ENCODE measurements at places on chromosomes 12 and 14.

GRCh38 chr12:103758310-103759089 is 82.5 kb downstream of the NT5DC3 start:
- DNase-seq, result no peak

DNA sequence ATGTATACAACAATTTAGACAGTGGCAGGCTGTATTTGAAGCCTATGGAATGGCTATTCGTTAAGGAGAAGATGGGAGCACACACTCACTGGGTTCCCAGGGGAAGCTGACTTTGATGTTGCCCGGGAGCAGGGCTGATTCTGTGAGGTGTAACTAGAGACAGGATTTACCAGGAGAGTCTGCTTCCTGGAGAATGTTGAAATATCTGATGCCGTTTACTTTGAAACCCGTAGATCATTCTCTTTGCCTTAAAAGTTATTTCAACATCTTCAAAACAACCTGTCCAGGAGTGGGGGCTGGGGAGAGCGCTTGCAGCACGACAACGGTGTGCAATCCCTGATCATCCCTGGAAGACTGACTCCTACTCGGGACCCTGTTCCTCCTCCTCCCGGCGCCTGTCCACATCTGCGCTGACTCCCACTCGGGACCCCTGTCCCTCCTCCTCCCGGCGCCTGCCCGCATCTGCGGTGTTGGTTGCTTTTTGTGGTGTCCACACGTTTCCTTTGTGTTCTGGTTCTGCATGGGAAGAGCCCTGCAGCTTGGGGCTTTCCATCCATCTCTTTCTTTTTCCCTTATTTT is 72.6 kb downstream of the AACS start:
- no peak for DNase-seq

- no peak for DNase-seq
Measured at GRCh38 chr14:99321955-99322730, 50.1 kb upstream of the BCL11B start.

DNA sequence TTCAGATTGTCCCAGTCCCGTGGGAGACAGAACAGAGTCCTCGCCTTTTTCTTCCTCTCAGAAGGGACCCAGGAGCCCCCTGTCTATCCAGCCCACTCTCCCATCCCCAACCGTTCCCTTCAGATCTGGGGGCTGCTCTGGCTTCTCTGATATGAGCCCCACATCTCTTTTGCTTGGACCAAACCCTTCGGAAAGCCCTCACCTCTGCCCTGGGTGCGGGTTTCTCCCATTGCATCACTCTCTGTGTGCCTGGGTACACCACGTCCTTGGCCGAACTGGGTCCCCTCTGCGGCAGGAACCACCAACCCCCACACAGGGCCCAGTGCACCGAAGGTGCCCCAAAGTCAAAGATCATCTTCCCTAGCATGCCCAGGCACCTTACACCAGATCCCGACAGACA is 87.8 kb downstream of the DICER1 start:
- no peak for DNase-seq

DNA sequence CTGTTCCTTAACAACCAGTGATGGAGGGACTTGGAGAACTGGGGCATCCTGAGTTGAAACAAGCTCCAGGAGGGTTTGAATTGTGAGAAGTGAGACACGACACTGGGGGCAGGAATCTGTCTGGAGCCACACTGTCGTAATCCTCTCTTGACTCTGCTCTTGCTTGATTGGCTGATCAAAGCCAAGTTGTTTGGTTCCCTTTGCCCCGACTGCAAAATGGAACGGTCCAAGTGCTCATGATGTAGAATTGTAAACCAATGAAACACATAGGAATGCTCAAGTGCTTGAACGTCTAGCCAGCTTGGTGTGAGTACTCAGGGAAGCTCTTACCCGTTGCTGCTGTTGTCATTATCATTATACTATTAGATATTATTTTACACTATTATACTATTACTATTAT is 98.1 kb downstream of the TMEM132C start:
- DNase-seq, result no peak

- DNase-seq, result no peak
Measured at GRCh38 chr14:32474478-32475195, 145.5 kb downstream of the AKAP6 start.

All from heart left ventricle (tissue), 16 donors.